ENCODE measurements at places on chromosomes 11 and 22. TPM values are rescaled to one million over a fixed set of nuclear protein-coding genes. Genes with fewer than 3 reads are reported as not detected.

Gene PNPLA5
- total RNA-seq, result not detected

Gene NCF4
- not detected for total RNA-seq

Gene SLC22A12
- not detected for total RNA-seq

Gene SCN4B
- 2.5 TPM for total RNA-seq

Gene OR8I2
- total RNA-seq, result not detected

Gene PATE4
- total RNA-seq, result not detected

Gene VWCE
- 0.35 TPM for total RNA-seq

Gene OR8G1
- not detected for total RNA-seq

Gene CCDC116
- 0.10 TPM for total RNA-seq

Gene ARFIP2
- total RNA-seq, result 83.1 TPM

Gene FSHB
- total RNA-seq, result not detected

Gene MALAT1
- 177 TPM for total RNA-seq

Gene MRGPRF
- not detected for total RNA-seq

Gene GRK3
- 3.6 TPM for total RNA-seq

Gene NPAS4
- total RNA-seq, result not detected

Gene NUMA1
- total RNA-seq, result 71.5 TPM

Gene TMPRSS6
- not detected for total RNA-seq

Gene AP5B1
- 4.6 TPM for total RNA-seq

Gene BAIAP2L2
- total RNA-seq, result not detected

Gene GAL
- total RNA-seq, result not detected

Gene TMEM86A
- 3.5 TPM for total RNA-seq

Gene SAAL1
- total RNA-seq, result 56.5 TPM
